T-helper 2 cell (primary cell): ENCODE measurements at places on chromosomes 6 and 20.

GRCh38 chr6:51273228-51273961 is 454.7 kb downstream of the TFAP2B start:
- DNase-seq: no peak

GRCh38 chr6:157223021-157223430 is 100.3 kb downstream of the TMEM242 start:
- no peak for DNase-seq

- no peak for DNase-seq
These were observed 90.0 kb downstream of the RAMACL start for GRCh38 chr6:166496460-166496859.

DNA sequence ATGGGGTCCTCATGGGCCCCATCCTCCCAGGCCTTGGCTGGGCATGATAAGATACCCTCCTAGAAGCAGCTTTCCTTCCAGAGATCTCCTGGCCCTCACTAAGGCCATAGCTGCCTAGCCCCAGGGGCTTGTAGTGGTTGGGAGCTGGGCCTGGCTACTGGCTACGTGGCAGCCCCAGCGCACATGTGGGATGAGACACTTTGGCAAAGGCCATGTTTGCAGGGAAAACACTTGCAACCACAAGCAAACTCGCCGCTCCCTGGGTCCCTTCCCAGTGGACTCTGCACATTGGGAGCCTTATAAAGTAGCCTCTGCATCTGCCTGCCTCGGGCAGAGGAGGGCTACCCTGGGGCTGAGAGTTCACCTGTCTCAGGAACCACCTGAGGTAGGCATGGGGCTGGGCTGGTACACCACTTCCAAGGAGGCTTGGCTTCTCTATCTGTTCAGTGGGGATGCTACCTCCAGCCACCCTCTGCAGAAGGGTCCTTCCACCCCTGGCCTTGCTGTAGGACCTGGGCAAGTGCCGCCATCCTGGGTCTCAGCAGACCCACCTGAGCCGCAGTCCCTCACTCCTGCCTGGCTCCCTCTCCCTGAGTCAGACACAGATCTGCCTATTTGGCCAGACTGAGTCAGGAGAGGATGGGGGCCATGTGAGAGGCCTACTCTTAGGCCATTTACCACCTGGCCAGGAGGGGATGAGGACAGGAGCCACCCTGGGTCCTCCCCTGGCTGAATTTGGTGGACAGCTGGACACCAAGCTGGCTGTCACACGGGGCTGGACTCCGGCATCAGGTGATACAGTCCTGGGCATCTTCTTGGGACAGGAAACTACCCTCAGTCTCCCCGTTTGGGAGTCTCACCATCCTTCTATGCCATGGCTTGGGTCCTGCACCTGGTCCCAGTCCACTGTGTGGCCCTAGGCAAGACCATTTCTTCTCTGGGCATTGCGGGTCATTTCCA is at the start of gene BPIFB2:
BPIFB2 (plus strand) TSS at position 329 of the 960 bp plus-strand sequence. CDS start 871 bp downstream, outside the sequence.
- DNase-seq: no peak

GRCh38 chr6:88548891-88549505 is 382.9 kb upstream of the CNR1 start:
- no peak for DNase-seq

- DNase-seq: no peak
These were observed 33.8 kb downstream of the DLGAP4 start for GRCh38 chr20:36339646-36340592.

GRCh38 chr6:37554480-37554819 is 54.8 kb upstream of the CCDC167 start:
- no peak for DNase-seq

DNA sequence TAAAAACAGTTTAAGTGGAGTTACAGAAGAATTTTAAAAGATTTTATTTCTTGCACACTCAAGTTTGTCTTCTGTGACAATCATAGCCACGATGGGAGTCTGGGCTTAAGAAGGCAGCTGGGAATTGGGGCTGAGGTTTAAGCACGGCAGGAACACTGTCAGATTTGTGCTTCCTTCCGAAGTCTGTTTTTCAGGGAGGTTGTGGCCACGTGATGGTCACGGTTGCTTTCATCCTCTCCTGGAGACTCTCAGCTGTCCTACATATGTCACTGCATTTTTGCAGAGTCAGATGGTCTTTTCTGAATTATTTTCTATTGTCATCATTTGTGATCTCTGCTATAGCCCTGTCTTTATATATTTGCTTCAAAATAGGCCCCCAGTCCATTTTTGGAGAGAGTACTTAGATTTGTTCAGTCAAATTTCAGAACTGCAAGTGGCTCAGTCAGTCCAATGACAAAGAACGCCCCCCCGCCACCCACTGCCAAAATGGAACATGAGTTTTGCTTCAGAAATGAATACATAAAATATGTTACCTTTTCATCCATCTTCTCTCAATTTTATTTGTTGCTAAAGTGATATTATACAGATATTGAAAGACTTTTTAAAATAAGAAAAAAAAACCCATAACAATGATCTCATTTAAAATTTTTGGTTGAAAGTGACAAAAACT is 111.8 kb upstream of the ZFP64 start:
- no peak for DNase-seq

GRCh38 chr6:129749749-129750120 is 39.8 kb upstream of the ARHGAP18 start:
- DNase-seq: peak; percentile 90

DNA sequence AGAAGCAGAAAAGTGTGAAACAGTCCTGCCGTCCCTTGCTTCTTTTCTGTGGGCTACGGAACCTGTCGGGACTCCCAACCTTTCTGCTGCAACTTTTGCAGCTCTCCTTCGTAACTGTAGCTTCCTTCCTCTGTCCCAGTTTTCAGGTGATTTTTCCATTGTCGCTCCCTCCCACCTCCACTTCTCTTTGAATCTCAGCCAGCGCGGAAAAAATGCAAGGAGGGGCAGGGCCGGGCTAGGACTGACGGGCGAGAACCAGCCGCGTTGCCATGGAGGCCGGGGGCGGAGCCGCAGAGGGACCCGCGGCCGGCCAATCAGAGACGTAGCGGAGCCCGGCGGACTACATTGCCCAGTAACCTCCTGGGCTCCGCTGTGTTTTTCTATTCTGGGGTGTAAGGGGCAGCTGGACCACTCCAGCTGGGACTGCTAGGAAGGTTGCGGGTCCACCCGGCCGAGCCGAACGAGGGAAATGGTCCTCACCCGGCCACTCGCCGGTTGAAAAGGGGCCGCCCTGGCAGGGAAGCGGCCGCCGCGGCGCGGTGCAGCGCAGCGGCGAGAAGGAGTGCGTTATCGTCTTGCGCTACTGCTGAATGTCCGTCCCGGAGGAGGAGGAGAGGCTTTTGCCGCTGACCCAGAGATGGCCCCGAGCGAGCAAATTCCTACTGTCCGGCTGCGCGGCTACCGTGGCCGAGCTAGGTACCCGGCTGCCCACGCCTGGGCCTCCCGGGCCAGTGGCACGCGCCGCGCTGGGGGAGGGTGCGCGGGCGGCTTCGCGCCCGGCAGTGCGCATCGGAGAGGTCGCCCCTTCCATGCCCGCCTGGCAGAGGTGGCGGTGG is at the start of the genes CYP39A1 and SLC25A27:
CYP39A1 (minus strand) TSS at position 216 of the 836 bp plus-strand sequence. CDS start 236 bp downstream, outside the sequence.
SLC25A27 (plus strand) TSS at position 373 of the 836 bp plus-strand sequence; CDS start at position 591, 218 bp downstream.
- peak; percentile 15 for DNase-seq
